ENCODE measurements at places on chromosomes 1 and 21.

GRCh38 chr1:79604490-79605198 is 598.1 kb upstream of the ADGRL4 start:
- DNase-seq = peak; percentile 13

DNA sequence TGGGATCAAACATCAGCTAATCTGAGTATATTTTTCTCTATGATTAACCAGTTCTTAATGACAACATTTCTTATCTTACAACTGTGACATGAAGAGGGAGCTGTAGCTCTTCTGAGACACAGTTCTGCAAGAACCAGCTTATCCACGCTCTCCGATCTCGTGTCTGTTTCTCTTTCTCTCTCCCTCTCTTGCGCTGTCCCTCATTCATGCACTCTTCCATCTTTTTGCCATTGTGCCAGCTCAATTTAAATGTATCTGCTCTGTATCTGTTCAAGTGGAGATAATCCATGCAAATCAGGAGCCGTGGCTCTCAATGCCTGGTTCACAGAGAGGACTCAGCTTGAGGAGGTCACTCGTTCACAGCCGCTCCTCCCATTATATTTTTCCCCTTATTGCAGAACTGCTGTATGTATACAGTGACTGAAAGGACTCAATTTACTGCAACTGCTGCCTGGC is 494.7 kb upstream of the ADGRL2 start:
- no peak for DNase-seq

GRCh38 chr1:56758794-56759193 is 60.4 kb downstream of the FYB2 start:
- DNase-seq = no peak

DNA sequence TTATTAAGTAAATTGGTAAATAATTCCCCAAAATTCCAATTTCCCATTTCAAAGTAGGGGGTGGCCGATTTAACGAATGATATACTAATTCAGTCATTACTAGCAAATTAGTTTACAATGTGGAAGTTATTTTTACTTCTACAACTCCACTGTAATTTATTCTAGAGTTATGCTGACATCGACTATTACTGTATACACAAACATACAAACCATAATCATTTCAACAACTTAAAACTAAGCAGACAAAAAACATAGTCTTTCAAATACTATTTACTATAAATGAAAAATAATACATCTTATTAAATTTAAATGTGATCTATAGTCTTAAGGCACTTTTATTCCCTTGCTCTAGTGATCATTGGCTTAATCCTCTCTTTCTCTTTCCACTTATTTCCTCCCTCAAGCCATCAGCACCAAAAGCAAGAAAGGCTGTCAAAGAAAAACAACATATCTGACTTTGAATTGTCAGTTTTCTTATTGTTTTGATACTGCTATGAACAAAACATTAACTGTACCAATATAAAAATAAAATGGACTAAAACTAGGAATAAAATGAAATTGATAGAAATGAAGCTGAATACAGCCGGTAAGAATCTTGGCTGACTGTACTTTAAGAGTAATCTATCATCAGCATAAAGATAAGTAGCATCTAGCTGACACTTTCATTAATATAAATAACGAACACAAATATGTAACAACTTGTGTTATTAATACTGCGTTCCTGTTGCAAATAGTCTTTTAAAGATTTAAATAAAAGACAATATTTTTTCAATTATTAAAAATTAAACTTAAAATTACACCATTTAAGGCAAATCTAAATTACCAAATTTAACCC is 4.1 kb downstream of the CDC42BPA start:
- no peak for DNase-seq

- DNase-seq = no peak
Observed at GRCh38 chr1:23481026-23481597, 2.9 kb downstream of the ASAP3 start.

GRCh38 chr1:153888533-153888932 is 34.2 kb downstream of the GATAD2B start:
- DNase-seq = no peak

- no peak for DNase-seq
Observed at GRCh38 chr1:206486995-206487788, 16.9 kb downstream of the IKBKE start.

DNA sequence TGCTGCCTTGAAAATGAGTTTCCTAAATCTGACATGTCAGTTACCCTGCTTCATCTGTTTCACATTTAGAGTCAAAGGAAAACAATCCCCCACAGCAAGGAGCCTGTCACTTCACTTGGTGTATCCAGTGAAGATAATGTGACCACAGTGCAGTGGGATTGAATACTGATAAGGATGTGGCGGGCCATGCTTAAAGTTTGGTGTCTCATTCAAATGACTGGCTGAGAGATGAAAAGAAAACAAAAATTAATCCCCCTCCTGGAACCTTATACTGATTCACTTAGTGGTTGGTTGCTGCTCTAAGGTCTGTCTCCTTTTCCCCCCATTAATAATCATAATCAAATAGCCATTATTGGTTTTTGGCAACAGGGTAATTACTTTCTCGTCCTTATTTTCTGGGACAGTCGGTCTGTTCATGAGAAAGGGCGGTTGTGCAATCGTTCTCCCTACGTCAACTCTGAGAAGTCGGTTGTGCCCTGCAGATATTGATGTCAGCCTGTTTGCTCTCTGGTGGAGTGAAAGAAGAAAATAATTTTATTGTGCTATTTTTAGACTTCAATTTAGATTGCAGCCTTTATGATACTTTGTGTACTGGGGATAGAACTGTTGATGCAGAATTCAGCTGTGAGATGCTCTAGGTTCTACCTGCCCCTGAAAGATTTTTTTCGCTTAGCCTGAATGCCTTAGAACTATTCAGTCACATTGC is 360.2 kb downstream of the DISC1 start:
- no peak for DNase-seq

DNA sequence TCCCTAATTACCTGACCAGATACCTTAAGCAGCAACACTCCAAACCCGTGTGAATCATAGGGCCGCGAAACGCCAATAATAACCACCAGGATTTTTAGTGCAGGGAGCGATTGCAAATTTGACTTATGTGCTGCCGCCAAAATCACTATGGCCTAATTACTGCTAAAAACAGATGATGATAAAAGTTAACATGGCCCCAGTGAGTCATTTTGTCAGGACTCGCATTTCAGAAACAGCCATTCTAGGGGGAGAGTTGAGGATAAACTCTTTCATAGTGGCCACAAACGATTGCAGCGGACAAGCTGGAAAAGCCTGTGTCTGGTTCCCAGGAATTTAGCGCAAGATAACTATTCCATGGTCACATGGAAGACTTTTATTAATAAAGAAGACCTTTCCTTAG is 103.4 kb downstream of the HLX start:
- DNase-seq = no peak

- no peak for DNase-seq
Observed at GRCh38 chr1:65363484-65363883, 54.1 kb downstream of the DNAJC6 start.

DNA sequence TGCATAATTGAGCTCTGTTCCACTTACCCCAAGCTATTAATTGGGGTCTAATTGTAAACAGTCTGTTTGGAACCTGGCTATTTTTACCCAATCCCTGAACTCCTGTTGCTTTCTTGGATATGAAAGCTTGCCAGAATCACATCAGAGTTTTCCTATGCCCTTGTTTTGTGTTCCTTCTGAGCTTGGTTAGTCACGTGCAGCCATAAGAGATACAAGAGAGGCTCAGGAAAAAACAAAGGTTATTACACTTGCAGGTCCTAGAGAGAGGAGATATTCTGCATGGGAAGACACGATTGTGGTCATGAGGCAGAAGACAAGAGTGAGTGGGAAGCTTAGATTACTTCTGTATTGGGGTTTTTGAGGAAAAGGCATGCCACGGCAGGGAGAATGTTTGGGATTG is 46.0 kb upstream of the RGL1 start:
- DNase-seq = no peak

GRCh38 chr1:11982010-11982392 is 1.8 kb downstream of the MFN2 start:
- no peak for DNase-seq

DNA sequence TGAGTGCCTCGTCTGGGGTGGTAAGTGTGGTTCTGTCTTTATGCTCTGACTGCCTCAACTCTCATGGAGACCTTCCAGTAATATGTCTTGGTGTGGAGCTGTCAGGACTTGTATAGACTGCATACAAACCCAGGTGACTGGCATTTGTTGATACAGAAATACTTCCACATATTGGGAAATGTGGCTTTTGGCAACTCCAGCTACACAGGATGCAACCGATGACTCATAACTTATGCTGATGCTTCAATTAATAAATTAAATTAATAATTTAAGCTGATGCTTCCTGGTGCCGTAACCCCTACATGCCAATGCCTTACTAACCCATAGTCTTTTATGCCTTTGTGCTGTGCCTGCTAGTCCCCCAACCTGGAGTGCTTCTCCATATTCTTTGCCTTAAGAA is 72.3 kb upstream of the ARTN start:
- no peak for DNase-seq

- DNase-seq = no peak
Observed at GRCh38 chr1:9402256-9402616, 109.5 kb downstream of the SPSB1 start.

DNA sequence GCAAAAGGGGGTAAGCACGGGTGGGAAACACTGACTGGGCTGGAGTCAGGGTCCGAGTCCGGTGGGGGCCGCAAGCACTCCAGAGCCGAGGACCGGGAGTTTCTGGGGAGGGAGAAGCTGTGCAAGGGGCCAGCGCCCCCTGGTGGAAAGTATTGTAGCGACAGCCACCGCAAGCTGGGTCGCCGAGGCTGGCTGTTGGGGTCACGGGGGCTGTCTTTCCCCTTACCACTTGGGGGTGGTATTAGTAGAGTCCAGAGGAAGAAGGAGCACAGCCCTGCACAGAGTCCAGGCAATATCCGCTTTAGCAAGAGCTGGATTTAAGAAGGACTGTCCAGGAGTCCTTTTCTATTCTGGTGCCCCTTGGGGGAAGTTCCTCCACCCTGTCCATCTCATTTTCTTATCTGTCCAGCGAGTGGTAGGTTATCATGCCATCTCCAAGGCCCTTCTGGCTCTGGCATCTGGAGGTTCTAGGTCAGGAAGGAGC is 17.9 kb upstream of the ETV3 start:
- DNase-seq = peak; percentile 93

- no peak for DNase-seq
Observed at GRCh38 chr1:240732390-240732789, 120.4 kb upstream of the GREM2 start.

DNA sequence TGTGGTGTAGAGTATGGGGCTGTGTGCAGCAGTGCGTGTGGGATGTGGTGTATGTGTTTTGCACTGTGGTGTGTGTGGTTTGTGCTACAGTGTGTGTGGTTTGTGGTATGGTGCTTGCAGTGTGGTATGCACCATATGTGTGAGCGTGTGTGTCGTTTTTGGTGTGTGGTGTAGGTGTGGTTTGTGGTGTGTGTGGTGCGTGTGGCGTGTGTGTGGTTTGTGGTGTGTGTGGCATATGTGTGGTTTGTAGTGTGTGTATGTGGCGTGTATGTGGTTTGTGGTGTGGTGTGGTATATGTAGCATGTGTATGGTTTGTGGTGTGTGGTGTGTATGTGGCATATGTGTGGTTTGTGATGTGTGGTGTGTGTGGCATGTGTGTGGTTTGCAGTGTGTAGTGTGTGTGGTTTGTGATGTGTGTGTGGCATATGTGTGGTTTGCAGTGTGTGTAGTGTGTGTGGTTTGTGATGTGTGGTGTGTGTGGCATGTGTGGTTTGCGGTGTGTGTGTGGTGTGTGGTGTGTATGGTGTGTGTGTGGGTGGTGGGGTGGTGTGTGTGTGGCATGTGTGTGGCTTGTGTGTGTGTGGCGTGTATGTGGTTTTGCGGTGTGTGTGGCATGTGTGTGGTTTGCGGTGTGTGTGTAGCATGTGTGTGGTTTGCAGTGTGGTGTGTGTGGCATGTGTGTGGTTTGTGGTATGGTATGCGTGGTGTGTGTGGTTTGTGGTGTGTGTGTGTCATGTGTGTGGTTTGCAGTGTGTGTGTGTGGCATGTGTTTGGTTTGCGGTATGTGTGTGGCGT is 53.5 kb upstream of the TRAPPC10 start:
- DNase-seq = no peak

- no peak for DNase-seq
Observed at GRCh38 chr1:111466480-111466879, 7.3 kb upstream of the C1orf162 start.

GRCh38 chr1:23699280-23700179 is 7.9 kb downstream of the RPL11 start:
- no peak for DNase-seq

- DNase-seq = no peak
Observed at GRCh38 chr21:39198800-39199199, 15.5 kb upstream of the PSMG1 start.

DNA sequence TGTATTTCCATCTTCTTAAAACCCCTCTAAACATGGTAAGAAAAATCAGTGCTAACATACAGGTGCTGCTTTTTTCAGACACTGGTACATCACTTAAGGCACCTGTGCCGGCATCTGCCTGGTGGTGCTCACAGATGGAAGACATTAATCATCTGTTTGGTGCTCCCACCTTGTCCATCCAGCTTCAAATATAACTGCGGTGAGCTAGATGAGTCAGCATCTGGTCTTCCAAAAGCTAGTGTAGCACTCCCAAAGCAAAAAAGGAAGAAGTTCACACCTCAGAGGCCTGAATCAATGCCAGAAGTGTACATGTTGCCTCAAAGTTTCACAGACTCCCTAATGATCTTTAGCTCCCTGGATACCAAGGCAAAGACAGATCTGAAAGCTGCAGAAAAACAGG is 44.4 kb downstream of the TM2D1 start:
- no peak for DNase-seq

- no peak for DNase-seq
Observed at GRCh38 chr1:101008229-101008834, 17.3 kb downstream of the DPH5 start.

GRCh38 chr1:203287109-203287893 is 18.0 kb upstream of the BTG2 start:
- no peak for DNase-seq

GRCh38 chr1:201708085-201708512 is 120.9 kb upstream of the IPO9 start:
- no peak for DNase-seq

DNA sequence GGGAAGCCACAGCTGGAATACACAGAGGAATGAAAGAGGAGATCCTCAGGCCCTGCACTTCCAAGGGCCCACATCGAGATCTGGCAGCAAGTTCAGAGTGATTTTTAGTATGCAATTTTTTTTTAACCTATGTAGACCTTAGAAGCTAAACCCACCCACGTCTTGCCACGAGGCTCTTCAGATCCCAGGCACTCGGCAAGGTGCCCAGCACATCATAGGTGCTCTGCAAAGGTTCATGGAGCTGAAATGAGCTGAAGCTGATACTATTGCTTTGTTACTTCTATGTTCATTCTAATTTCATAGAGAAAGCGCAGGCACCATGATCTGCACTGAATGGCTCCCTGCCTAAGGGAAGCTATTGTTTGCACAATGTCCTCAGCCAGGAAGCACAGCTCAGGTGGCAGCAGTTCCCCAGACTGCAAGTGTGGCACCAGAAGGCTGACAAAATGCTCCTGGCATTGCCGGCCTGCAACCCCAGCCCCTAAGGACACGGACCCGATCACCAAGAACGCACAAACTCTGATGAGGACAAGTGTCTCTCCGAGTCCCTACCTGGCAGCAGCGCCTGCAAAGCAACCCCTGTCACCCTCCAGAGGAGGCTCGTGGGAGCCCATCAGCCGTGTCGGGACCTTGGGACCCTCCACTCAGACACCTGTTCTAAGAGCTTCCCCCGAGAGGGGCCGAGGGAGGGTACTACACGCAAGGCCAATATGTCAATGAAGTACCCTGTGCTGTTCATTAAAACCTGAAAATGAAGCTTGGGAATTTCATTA is 264.2 kb downstream of the NPHP4 start:
- DNase-seq = peak; percentile 2

- no peak for DNase-seq
Observed at GRCh38 chr1:53636621-53637171, 102.3 kb downstream of the GLIS1 start.
